Mammary epithelial cell (primary cell): ENCODE measurements at places on chromosomes 3 and 15.

GRCh38 chr3:89165636-89166263 is 58.3 kb downstream of the EPHA3 start:
- DNase-seq, result no peak

- DNase-seq, result no peak
These were observed 85.1 kb upstream of the C2CD4B start for GRCh38 chr15:62250186-62250585.

DNA sequence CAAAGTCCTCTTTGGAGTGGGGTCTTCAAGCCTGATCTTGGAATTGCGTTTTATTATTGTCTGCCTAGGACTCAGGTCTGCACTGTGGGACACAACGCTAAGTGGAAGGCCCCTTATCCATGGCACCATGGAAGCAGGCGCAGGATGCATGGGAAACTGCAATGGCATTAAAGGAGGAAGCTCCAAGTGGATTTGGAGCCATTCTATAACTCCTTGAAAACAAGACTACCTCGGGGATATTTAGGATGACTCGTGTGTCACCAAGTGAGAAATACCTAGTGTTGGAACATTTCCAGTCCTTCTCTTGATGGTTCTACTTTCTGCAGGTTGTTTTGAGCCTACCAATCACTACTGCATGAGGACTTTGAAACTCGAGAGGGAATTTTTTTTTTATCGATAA is 126.6 kb upstream of the ZBED2 start:
- DNase-seq, result no peak

DNA sequence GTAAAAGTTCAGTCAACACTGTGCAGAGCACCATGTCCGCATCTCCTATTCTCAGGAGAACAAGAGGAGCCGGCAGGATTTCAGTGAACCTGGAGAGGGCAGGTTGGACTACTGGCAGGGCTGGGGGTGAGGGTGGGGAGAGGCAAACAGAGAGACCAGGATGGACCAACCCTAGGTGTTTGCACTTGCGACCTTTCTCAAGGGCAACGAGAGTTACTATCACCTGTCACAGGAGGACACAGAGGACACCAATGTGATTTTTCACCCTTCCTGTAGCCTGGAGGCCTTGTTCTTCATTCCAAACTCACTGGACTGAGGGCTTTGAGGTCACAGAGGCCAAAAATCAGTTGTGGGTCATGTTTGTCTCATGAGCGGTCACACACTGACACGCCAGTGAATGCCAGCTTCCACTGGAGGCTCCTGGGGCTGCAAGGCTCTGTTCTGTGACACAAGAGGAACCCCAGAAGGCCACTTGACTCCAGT is 89.5 kb downstream of the CPN2 start:
- no peak for DNase-seq

DNA sequence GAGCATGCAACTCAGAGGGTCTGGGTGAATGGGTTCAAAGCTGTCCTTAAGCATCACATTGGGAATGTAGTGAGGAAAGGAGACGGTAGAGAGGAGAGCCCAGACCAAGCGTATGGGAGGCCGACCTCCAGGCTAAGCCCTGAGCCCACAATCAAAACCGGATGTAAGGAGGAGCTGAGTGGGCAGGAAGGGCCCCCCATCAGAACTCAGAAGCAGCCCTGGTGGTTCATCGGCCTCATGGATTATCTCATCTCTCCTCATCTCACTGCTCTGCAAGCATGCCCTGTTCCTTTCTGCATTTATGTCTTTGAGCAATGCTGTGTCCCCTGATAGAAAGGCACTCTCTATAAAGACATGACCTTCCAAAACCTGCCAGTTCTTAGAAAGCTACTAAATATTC is 6.2 kb downstream of the HDC start:
- no peak for DNase-seq

GRCh38 chr3:126782536-126782935 is 78.5 kb downstream of the CHCHD6 start:
- DNase-seq, result peak; percentile 90

DNA sequence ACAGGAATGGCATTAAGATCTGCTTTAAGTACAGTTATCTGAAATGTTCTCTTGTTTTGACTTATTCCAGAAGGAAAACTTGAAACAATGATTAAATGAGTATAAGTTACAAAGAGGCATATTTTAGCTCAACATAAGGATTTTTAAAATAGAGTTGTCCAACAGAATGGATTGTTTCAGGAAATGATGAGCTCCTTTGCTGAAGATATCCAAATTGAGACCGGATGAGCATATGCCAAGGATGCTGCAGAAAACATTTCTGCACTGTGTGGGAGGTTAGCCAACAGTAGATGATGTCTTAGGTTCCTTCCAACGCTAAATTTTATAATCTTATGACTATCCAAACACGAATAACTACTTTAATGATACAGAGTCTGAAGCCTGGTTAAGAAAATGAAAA is 226.5 kb upstream of the NANOGP8 start:
- no peak for DNase-seq

DNA sequence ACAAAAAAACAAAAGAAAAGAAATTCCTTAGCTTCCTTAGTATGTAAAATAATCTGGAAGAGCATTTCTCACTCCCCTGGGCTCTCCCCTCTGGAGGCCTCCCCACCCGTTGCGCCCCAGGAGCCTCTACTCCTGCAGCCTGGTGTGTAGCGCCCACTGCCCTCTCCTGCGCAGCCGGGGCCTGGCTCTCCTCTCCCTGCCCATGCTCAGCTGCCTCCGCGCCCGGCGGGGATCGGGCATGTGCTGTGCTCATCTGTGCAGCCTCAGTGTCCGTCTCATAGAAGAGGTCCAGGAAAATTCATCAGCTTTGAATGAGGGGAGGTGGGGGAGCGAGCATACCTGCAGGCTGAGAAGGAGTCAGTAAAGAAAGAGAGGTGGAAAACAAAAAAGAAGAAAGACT is 203.9 kb downstream of the ATP10A start:
- DNase-seq, result no peak

- no peak for DNase-seq
These were observed 46.0 kb downstream of the FSIP1 start for GRCh38 chr15:39736412-39737195.

GRCh38 chr15:40843885-40844695 is at the start of gene SPINT1:
TSS of gene SPINT1 (plus strand) at chr15:40844048. CDS start at chr15:40844555, 507 bp downstream.
- DNase-seq, result peak; percentile 85

DNA sequence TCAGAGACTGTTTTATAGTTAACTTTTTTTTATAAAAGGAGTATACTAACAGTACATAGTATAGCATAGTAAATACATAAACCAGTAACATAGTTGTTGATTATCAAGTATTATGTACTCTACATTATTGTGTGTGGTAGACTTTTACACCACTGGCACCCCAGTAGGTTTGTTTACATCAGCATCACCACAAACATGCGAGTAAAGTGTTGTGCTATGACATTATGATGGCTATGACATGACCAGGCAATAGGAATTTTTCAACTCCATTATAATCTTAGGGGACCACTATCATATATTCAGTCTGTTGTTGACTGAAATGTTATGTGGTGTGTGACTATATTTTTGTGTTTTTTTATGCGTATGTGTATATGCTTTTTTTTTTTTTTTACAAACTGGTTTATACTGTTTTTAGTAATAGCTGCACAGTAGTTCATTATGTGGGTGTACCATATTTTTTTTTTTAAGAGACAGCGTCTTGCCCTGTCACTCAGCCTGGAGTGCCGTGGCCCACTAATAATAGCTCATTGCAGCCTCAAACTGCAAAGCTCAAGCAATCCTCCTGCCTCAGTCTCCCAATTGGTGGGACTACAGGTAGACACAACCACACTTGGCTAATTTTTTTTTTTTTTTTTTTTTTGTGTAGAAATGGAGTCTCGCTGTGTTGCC is 1.9 kb downstream of the CAPN7 start:
- no peak for DNase-seq
